HCT116 (cell line): ENCODE measurements at places on chromosomes 2 and 18.

- DNase-seq: no peak
These were observed 164.9 kb downstream of the INHBB start for GRCh38 chr2:120510751-120511395.

DNA sequence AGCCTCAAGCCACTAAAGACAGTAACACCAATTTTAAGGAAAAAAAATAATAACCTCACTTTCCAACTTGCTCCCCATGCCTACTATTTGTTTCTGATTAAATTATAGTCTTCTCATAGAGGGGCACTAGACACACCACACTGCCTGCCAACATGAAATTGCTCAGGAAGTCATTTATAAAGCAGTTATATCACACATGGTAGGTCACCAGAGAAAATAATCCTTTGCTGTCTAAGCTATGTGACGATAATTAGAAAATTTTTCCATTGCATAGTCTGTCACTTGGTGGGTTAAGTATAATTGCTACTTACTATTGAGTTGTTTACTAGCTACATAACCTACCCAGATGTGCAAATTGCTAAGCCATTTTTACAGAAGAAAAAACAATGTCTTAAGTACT, 85.2 kb downstream of the INO80D start:
- no peak for DNase-seq

DNA sequence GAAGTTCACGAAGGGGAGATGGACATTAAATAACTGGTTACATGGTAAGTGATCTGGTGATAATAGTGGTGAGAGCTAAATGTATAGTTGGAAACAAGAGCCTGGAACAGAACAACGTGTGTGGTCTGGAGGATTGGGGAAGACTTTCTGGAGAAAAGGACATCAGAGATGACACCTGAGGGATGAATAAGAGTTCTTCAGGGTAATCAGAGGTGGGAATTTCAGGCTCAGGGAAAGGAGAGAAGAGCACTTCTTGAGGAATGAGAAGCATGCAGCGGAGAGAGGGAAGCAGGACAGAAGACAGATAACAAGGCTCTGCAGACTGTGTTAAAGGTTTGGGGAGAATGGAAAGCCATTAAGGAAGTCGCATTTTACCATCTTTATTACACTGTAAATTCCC, 450.7 kb downstream of the TNS1 start:
- no peak for DNase-seq

DNA sequence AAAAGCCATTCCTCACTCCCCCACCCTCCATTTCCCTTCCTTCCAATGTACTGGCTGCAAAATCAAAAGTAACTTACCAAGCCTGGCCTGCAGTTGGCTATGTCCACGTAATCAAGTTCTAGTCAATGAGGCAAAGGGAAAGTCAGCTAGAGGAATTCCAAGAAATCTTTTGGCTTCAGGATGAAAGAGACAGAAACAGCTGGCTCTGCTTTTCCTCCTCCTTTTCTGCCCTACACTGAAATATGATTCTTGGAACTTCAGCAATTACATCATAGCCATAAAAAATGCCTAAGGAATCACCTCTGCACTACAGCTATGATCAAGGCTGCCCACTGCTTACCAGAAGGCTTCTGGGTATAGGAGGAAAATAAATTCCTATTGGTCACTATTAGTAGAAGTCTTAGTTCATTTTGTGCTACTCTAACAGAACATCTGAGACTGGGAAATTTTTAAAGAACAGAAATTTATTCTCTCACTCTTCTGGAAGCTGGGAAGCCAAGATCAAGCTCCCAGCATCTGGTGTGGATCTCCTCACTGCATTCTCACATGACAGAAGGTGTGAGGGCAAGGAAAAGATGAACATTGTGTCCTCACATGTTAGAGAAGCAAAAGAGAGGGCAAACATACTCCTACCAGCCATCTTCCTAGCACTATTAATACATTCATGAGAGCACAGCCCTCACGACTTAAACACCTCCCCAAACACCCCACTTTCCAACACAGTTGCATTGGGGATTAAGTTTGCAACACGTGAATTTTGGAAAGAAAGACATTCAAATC, 219.9 kb downstream of the TMX3 start:
- DNase-seq: no peak

GRCh38 chr18:42632801-42633200, 482.7 kb downstream of the RIT2 start:
- no peak for DNase-seq

GRCh38 chr2:147222506-147222905, 622.3 kb upstream of the ACVR2A start:
- no peak for DNase-seq

GRCh38 chr2:127605691-127606263, 40.2 kb upstream of the GPR17 start:
- DNase-seq: no peak

DNA sequence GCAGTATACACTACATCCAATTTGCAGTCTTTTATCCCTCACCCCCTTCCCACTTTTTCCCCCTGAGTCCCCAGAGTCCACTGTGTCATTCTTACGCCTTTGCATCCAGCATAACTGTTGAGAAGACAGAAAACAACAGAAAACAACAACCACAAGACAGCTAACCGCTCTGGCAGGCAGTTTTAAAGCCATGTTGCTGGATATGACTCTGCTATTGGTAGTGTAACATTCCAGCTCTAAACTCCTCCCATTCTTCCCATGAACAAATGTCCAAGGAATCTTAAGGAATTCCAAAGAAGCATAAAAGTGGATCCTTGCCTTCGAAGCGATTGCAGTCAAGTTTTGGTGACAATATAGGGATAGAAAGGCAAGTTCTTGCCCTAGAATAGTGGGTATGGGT, 599.1 kb downstream of the NYAP2 start:
- no peak for DNase-seq

DNA sequence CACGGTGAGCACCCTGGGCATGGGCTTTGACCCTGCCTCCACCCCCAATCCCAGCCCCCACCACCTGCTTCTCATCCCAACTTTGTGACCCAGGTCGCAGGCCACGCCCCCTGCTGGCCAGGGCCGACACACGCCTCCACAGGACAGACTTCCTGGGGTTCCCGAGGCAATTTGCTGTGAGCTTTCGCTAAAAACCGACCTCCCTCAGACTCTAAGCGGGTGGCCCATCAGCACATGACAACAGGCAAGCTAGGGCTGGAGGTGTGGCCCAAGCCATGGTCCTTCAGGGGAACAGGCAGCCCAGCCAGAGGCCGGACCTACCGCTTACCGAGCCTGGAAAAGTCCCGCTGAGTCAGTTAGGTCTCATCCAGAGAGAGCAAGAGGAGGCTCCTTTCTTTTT, 31.9 kb downstream of the C1QL2 start:
- peak; percentile 43 for DNase-seq

- no peak for DNase-seq
These were observed 1.8 kb upstream of the MERTK start for GRCh38 chr2:111896576-111896975.

DNA sequence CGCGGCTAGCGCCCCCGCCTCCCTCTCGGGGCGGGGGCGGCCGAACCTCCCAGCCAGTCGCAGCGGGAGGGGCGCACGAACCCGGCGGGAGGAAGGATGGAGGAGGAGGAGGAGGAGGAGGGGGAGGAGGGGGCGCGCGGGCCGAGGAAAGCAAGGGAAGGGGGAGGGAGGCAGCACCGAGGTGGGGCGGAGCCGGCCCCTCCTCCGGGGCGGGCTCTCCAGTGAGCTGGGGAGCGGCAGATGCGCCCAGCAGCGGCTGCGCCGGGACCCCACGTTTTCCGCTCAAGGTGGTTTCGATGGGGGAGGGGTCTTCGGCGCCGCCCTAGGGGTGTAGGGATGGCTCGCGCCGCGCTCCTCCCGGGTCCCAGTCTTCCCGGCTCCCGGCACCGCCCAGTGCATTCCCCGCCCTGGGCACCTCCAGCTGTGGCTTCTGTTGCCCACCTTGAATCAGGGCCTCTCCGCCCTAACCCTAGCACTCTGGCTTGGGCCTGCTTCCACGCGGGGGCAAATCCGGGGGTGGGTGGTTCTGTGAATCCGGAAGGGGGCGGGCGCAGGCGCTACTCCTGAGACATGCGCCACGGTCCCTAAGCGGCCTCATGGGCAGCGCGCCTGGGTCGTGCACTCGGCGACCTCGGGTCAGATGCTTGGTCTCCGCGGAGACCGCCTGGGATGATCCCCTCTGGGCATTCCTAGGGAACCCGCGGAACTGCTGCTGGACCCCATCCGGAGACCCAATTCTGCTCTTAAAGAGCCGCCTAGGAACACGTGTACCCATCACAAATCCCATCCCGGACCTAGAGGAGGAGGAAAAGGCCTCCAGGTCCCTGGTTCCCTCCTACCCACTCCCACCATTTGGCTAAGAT, at the start of gene FBXO41:
TSS of gene FBXO41 (minus strand) at position 183 of the 863 bp plus-strand sequence. CDS start 14,848 bp downstream, outside the sequence.
- no peak for DNase-seq

GRCh38 chr18:34633368-34633767, 76.7 kb upstream of the DTNA start:
- no peak for DNase-seq

DNA sequence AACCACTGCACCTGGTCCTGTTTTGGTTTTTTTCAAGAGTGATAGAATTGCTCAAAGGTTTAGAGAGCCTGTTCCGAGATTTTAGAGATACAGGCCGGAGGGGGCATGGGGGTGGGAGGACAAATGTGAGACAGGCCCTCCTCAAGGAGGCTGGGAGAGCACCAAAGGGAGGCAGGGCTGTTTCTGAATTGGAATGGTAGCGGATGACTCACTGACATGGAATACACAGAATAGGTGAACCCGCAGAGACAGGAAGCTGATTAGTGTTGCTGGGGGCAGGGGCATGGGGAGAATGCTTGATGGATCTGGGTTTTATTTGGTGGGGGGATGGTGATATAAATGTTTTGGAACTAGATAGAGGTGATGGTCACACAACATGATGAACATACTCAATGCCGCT, 111.0 kb upstream of the MGAT5 start:
- DNase-seq: no peak

DNA sequence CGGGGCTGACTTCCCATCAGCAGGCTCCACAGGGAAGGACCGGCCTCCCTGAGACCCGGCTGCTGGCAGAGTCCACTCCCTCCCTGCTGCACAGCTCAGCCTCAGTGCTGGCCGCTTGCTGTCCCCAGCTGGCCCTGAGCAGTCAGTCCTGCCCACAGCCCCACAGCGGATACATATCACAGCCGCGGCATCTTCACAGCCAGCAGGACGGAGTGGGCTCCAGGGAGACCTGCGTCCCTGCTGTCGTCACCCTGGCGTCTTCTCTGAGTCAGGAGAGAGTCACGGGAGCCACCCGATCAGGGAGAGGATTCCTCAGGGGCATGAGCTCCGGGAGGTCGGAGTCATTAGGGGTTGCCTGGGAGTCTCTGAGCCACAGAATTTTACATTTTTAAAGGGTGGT, 13.1 kb upstream of the SNTG2 start:
- DNase-seq: no peak

- no peak for DNase-seq
These were observed 13.8 kb downstream of the METTL4 start for GRCh38 chr18:2557536-2557935.

DNA sequence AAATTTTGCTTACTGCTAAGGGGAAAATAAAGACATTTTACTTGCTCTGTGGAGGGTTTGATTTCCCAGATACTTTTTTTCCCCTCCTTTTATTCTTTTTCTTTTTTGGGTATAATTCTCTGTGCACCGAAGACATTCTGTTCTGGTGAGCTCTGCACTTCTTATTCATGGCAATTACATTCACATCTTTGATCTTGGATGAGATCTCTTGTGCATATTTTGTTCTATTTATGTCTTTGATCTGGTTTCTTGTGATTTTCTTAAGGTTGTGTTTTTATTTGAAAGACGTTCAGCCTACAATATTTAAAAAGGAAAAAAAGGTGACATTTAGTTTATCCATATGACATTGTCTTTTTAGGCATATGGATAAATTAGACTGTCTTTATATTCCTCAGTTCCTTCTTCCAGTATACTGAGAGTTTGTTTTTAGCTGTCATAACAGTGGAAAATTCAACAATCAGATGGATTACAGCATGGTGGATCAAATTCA, 33.7 kb upstream of the EPHA4 start:
- no peak for DNase-seq

DNA sequence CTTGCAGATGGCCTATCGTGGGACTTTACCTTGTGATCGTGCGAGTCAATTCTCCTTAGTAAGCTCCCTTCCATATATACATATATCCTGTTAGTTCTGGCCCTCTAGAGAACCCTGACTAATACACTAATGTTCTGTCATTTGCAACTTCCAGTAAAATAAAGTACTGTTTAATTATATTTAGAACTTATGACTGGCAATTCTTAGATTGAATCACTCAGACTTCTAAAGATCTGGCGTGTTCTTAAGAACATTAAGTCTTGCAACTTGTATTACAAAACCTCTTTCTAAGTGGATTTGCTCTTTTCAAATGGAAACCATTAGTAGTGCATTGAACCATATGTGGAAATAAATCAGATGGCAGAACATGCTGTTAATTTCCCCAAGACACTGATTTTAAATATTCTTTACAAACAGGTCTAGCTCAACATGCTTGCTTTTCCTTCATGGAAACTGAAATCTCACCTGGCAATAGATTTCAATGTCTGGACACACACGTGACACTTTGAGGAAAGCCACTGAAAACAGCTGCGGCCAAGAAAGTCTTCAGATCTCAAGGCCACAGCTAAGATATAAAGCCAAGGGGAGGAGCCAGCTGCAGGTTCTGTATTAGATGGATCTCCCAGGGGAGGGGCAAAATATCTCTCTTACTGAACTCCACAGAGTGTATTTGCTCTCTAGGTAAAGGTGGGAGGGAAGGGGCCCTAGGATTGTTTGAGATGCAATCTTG, 50.6 kb downstream of the PMAIP1 start:
- DNase-seq: no peak
